NCI-H1417 (cell line): ENCODE measurements at places on chromosomes 2 and 18.

DNA sequence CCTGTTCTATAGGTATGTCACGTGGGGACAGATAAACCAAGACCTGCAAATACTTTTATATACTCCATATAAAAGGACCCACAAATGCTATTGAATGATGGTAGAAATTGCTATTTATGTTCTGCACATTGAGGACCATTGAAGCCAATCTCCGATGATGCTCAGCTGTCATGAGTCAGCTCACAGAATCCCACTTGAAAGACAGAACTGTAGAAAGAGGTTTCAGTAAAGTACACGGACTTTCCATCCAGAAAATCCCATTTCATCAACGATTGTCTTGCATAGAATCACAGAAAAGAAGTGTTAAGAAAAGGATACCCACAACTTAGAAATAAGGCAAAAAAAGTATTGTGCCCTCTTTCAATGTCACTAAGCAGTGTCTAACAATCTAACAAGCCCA is 169.0 kb upstream of the COPS8 start:
- DNase-seq, result no peak

DNA sequence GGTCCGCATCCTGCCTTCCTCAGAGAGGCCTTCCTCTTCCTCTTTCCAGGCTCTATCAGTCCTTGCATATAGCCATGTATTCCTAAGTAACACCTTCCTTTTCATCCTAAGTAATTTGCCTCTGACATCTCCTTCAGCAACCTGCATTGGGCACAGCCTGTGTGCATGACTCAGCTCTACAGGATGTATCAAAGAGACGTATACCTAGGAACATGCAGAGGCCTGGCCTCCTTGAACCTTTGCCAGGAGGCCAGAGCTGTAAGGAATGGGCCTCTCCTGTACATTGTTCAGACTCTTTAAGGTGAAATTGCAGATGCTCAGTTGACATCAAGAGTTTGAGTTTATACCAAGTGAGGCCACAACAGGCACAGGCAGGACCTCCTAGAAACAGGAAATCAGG is 76.0 kb upstream of the CELF4 start:
- no peak for DNase-seq

GRCh38 chr2:201974171-201975100 is 59.2 kb upstream of the FZD7 start:
- DNase-seq, result no peak

GRCh38 chr18:79616651-79617510 is 62.7 kb upstream of the CTDP1 start:
- DNase-seq, result no peak

DNA sequence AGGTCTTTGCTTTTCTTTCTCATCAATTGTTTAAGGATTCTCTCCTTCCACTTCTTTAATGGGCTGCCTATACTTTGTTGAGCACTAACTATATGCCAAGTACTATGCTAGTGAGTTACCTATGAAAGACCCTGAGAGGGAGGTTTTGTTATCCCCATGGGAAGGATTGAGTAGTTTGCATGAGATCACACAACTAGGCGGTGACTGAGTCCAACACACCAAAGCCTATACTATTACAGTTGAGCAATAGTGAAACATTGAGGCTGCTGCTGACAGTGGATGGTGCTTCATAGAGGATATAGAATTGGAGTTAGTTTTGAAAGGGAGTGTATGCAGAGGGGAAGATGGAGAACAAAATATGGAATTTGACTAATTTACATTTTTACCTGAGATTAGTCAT is 15.8 kb downstream of the NABP1 start:
- no peak for DNase-seq
